ENCODE measurements at places on chromosomes 6 and 20. TPM values are rescaled to one million over a fixed set of nuclear protein-coding genes. Genes with fewer than 3 reads are reported as not detected.

DNA sequence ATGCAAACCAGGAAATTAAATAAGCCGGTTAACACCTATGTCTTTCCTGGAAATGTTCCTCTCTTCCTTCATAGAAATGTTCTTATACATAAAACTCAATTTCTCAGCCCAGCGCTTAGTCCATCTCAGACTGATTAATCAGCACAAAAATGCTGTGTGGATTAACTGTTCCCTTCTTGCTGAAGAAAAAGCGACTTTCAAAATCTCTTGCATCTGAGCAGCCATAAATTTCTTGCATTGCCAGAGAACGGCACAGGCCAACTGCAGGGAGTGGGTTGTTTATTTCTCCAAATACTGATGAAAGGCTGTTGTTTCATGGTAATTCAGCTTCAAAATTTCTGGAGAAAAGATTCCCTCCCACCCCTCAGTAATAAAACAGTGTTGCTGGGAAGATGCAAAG, 517.6 kb downstream of the BTBD3 start:
- H3K4me1 ChIP-seq = no peaks in the 10 kb centered on the region
- H3K4me3 ChIP-seq = no peak overlapping the region
- DNase-seq = no peak
- no peaks in the 10 kb centered on the region for H3K36me3 ChIP-seq
- H3K27ac ChIP-seq = peak overlapping the region; percentile 50
- no peaks in the 10 kb centered on the region for H3K27me3 ChIP-seq

The APCDD1L gene
- 0.44 TPM for total RNA-seq

The HAO1 gene
- not detected for total RNA-seq

The HMGA1 gene
- total RNA-seq = 150 TPM

DNA sequence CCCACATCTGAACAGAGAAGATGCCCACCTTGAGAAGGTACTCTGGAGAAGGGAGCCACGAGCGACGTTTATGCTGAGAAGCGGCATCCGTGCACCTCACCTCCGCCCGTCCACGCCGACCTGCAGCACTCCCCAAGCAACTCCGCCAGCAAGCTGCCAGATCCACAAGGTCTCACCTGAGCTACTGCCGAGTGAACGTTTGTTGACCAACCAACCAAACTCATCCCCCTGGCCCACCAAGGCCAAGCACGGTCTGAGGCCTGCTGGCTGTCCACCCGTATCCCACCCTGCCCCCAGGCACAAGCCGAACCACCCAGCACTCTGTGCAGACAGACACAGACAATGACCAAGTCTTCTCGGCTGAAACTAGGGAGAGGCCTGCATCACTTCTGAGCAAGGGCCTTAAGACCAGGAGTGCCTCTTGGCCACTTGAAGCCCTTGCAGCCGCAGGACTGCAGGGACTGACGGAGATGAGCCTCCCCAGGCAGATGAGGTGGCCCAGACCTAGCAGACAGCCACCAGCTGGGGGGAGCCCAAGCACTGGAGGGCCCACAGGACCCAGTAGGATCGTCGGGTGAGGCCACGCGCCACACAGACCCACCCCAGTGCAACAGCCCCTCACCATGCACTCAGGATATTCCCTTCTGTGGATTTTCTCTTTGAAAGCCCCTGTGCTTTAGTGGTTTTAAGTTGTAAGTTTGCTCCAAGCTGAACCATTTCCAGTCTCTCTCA, 12.1 kb downstream of the TAF4 start:
- H3K27me3 ChIP-seq = no peaks in the 10 kb centered on the region
- no peak overlapping the region for H3K27ac ChIP-seq
- no peak overlapping the region for H3K4me3 ChIP-seq
- no peaks in the 10 kb centered on the region for H3K36me3 ChIP-seq

GRCh38 chr6:150687508-150687907, 87.8 kb downstream of the PLEKHG1 start:
- DNase-seq = no peak
- peak overlapping the region; percentile 69 for H3K27ac ChIP-seq
- H3K27me3 ChIP-seq = no peaks in the 10 kb centered on the region
- H3K36me3 ChIP-seq = no peaks in the 10 kb centered on the region
- peaks cover 54% of the 10 kb centered on the region for H3K4me1 ChIP-seq

The BPIFB4 gene
- not detected for total RNA-seq

DNA sequence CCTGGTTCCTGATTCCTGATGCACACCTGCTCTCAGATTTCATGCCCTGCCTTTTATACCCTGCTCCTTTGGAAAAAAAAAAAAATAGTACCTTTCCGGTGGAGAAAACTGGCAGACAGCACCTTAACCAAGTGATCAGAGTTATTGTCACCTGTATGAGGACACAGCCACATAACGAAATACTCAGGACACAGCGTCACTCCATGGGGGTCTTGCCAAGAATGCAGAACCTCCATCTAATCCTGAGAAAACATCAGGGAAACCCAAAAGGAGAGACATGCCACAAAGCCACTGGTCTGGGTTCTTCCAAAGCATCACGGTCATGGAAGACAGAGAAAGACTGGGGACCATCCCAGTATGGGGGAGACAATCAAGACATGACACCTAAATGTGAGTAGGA, 29.1 kb downstream of the BFSP1 start:
- no peak overlapping the region for H3K4me3 ChIP-seq
- peaks cover 14% of the 10 kb centered on the region for H3K4me1 ChIP-seq
- DNase-seq = no peak
- H3K27ac ChIP-seq = no peak overlapping the region

DNA sequence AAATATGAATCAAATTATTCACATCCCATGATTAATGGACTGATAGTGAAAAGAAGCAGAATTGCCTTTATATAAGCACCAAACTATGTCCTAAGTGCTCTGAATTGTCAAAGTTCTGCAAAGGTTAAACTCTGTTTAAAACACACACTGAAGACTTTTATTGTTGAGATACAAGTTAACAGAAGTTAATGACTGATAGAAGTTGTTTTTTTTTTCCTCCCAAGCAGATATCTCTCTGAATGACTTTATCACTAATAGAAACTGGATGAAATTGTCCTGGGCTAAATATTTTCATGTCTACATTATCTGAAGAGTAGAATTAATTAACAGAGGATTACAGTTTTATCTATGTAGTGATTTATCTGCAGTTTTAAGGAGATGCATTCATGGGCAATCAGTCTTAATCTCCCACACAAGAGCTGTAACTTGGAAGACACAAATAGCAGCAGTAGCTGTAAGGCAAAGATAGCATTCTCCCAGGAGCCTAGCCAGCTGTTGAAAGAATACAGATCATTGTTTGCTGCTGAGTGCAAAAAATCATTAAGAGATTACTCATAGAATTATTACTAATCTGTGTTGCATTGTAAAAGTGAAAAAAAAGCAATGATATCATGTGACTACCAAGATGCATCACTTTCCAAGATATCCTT, 49.9 kb downstream of the BMP5 start:
- no peak overlapping the region for H3K4me3 ChIP-seq
- DNase-seq = no peak
- H3K27ac ChIP-seq = no peak overlapping the region
- no peaks in the 10 kb centered on the region for H3K36me3 ChIP-seq
- H3K4me1 ChIP-seq = peaks cover 7% of the 10 kb centered on the region

DNA sequence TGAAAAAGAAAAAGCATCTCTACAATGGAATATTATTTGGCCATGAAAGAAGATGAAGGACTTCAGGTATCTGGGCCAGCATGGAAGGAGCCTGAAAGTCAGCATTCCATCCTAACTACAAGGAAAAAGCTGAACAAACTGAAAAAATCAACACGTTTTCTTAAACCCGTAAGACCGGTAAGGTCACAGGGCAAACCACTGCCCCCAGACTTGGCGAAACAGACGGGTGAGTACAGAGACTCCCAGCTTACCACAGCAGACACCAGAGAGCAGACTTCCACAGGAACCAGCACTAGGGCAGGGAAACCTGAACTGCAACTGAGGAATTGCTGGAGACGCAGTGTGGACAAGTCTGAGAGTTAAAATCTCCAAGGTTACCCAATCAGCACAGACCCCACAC, 31.4 kb downstream of the BEND3 start:
- no peak for DNase-seq
- H3K27me3 ChIP-seq = no peaks in the 10 kb centered on the region
- H3K4me3 ChIP-seq = no peak overlapping the region
